ENCODE measurements at places on chromosomes 4 and X.

GRCh38 chr4:38688676-38689355 is 24.8 kb downstream of the KLF3 start:
- no peak for DNase-seq

- no peak for DNase-seq
Measured at GRCh38 chr4:13470379-13470778, 13.8 kb downstream of the RAB28 start.

DNA sequence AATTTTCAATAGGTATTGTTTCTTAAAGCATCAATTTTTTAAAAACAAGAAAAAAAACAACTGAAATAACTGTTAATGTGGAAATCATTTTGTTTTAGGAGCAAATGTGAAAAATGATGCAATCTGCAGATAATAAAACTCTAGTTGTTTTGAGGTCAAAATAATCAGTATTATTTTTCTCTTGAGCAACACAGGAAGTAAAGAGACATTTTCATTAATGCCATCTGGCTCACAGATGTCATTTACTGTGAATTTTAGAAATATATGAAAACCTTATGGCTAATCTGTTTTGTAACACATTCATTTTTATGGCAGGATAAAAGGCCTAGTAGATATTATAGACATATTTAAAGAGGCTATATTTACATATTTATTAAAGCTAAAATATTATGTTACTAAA is 141.6 kb downstream of the PCDH18 start:
- no peak for DNase-seq

- no peak for DNase-seq
Measured at GRCh38 chr4:182235021-182235795, 8.0 kb upstream of the TENM3 start.

GRCh38 chr4:168570466-168570865 is 73.6 kb downstream of the PALLD start:
- no peak for DNase-seq
